ENCODE measurements at places on chromosomes 5 and 9.

DNA sequence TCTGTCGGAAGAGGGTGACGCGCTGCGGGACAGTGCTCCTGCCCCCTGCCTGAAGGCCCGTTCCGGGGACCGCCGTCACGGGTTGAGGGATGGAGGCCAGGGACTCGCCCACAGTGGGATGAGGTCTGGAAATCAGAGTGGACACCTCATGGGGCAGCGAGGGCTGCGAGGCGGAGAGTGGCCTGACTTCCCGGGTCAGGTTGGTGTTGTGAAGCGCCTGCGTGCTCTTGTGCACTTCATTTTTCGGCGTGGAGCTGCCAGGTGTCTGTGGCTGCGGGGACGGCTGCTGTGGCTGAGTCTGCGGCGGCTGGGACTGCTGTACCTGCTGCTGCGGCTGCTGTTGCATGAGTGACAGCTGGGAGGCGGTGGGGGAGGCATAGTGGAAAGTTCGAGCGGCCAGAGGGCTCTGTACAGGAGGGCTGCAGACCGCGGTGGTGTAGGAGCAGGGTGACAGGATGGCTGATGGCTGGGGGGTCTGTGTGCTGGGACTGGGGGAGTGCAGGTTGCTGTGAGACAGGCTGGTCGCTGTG, 434.1 kb downstream of the HCN1 start:
- DNase-seq = no peak

DNA sequence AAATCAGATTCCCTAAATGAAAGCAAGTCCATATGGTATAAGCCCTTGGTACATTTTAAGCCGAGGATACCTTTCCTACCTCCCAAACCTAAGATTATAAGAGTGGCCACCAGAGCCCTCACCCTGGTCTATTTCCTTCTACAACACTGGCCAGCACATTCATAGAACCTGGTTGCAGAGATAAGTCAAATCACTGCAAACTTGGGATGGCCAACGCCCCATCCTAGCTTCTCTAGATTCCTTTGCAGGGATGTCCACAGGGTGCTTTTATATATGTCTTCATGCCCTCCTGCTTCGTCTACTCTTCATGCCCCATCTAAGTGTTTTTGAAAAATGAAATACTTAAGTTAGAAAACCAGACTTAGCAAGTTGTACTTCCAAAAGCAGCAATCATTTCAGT, 41.8 kb downstream of the SH3RF2 start:
- DNase-seq = no peak

DNA sequence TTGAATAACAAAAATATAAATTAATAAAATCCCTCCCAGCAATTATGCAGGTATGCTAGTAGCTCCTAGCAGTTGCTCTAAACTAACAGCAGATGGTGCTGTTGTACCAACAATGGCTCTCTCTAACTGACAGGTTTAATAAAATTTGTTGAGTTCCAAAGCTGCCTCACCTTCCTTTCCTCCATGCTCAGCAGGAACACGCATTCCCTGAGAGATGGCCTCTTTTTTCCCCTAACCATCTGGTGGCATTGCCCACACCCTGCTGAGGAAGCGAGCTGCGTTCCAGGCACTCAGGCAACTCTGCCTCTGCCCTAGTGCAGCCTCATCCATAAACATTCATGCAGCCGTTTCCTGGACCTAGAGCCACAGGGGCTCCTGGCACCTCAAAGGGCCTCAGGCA, 106.2 kb downstream of the KLHL3 start:
- DNase-seq = no peak

GRCh38 chr5:91641730-91642350, 258.7 kb upstream of the ARRDC3 start:
- DNase-seq = no peak

Measured in activated naive CD4-positive, alpha-beta T cell (primary cell).